Ammon's horn (tissue), 1 donor: ENCODE measurements at places on chromosomes 12 and 14.

- no peak for DNase-seq
These were observed 65.4 kb downstream of the DACT1 start for GRCh38 chr14:58703161-58703506.

GRCh38 chr12:131460520-131460919, 250.4 kb upstream of the SFSWAP start:
- peak; percentile 51 for DNase-seq

DNA sequence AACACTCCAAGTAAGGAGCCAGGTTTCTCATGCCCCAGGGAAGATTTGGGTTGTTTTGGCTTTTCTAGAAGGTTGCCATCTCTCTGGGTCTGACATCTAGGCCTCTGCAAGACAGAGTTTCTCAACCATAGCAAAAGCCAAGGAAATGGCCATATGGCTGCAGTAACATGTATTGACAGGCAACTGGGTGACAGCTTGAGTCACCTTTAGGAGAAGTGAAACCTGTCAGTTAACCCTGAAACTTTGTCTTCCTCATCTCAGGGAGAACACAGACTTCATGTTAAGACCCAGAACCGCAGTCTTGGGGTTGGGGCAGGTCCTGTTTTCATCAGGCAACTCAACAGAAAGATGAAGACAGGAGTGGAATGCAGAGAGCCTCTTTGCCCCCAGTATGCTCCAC, 46.0 kb upstream of the PLBD1 start:
- DNase-seq = peak; percentile 30

GRCh38 chr12:11460343-11461023, 65.1 kb upstream of the PRB2 start:
- no peak for DNase-seq

DNA sequence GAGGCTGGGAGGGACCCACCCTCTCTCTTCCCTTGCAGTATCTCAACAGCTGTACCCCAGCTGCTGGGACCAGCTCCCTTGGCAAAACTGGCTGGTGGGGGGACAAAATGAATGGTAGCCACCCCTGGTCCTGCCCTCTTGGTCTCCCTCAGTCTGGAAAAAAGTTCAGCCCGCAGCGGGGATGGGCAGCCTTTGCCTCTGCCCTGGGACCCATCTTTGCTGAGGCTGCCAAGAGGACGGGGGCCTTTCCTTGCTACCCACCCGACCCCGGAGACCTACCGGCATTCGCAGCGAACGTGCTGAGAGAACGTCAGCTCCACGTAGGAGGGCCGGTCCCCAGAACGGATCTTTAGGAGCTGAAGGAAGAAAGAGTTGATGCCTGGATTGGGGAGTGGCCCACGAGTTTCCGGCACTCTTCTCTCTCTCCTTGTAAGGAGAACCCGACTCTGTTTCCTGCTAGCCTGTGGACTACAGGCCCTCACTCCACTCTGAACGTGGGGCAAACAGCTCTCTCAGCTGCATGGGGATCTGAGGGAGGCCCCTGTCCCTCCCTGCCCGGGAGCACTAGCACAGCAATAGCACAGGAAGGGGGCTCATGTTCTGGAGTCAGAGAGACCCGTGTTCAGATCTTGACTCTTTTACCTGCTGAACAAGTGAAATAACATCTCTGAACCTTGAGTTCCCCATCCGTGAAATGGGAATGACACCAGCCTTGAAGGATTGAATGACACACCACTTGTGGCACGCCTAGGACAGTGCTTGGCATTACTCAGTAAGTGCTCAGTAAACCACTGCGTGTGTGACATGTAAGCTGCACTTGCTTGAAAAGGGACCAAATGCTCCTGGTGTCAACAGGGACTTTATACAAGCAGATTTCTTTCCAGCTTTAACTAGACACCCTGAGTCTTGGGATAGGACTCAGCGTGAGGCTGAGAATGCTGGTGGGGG, 6.9 kb downstream of the PGF start:
- DNase-seq = no peak

GRCh38 chr12:93819050-93819491, 141.9 kb downstream of the CRADD start:
- peak; percentile 88 for DNase-seq

GRCh38 chr14:88195676-88196075, 127.4 kb downstream of the KCNK10 start:
- DNase-seq = peak; percentile 83

DNA sequence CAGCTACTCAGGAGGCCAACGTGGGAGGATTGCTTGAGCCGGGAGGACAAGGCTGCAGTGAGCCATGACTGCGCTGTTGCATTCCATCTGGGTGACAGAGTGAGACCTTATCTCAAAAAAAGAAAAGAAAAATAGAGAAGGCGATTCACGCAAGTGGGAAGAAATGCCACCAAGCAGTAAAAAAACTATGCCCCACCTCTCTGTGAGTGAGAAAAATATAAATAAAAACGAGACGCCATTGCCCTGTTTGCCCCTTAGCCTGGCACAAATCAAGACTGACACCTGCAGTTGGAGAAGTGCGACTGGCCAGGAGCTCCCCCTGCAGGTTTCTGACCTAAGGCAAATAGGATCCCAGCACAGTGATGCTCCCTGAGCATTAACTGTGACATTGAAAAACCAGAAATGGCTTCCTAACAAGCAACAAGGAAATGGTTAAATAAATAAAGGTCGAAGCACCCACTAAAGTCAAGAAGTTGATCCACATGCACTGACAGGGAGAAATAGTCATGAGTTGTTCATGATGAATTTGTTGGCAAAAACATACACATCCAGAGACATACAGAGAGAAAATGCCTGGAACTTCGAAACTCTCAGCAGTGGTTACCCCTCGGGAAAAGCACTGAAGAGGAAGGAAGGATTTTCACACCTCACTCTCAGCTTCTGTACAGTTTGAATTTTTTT, 21.1 kb downstream of the GSC start:
- DNase-seq = no peak

- DNase-seq = no peak
These were observed 195.8 kb upstream of the DIO3 start for GRCh38 chr14:101365329-101366158.

DNA sequence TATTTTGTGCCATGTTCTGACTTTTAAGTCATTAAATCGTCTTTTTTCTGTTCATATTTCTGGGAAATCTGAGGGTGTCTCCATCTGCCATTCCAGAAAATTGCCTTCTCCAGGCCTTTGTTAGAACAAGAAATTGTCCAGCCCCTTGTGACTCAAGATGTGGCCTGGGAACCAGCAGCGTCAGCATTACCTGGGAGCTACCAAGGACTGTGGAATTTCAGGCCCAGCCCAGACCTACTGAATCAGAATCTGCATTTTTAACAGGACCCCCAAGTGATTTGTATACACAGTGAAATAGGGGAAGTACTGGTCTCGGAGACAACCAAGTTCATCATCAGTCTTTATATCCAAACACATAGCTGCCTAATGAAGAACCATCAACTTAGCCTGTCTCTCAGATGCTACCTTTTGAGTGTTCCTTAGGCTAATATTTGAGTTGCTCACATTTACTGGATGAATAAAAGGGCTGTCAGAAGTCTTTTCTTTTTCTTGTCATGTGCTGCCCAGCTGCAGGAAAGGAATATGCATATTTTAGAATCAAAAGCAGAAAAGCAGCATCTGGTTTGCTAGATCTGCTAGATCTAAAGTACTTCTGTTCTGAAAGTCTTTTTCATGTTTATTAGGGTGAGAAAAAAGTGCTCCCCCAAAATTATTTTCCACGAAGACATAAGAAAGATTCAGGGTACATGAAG, 21.2 kb downstream of the GPHB5 start:
- no peak for DNase-seq

GRCh38 chr12:101539148-101539547, 55.6 kb upstream of the MYBPC1 start:
- DNase-seq = peak; percentile 7

GRCh38 chr14:56341766-56342493, 223.7 kb downstream of the PELI2 start:
- DNase-seq = no peak

DNA sequence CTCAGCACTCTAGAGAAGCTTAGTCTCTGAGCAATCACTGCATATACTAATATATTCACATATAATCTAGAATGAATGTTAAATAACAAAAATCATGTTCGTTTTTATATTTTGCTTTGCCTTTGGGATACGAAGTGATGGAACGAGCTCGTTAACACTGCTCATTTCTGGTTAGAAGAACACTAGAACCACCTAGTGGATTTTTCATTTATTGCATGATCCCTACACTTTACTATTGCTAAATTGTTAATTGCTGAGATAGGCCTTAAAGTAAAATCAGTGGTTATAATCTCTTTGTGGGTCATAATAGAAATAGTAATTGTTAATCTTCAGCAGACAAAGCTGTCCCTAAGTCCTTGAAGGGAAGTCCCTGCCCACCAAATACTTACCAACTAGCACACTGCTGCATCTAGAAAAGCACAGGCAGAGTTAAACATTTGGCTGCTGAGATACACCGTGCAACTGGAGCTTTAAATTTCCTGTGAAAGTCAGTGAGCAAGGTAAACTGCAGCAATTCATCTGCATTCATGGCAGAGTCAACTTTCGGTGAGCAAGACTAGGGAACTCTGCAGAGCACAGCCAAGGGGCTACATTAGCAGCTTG, 353.7 kb downstream of the APAF1 start:
- peak; percentile 64 for DNase-seq

- no peak for DNase-seq
These were observed 333.0 kb downstream of the CCER1 start for GRCh38 chr12:90621927-90622326.

- peak; percentile 82 for DNase-seq
These were observed 48.8 kb downstream of the NINJ2 start for GRCh38 chr12:614411-614970.

- DNase-seq = no peak
These were observed 23.0 kb upstream of the JDP2 start for GRCh38 chr14:75404847-75405246.

DNA sequence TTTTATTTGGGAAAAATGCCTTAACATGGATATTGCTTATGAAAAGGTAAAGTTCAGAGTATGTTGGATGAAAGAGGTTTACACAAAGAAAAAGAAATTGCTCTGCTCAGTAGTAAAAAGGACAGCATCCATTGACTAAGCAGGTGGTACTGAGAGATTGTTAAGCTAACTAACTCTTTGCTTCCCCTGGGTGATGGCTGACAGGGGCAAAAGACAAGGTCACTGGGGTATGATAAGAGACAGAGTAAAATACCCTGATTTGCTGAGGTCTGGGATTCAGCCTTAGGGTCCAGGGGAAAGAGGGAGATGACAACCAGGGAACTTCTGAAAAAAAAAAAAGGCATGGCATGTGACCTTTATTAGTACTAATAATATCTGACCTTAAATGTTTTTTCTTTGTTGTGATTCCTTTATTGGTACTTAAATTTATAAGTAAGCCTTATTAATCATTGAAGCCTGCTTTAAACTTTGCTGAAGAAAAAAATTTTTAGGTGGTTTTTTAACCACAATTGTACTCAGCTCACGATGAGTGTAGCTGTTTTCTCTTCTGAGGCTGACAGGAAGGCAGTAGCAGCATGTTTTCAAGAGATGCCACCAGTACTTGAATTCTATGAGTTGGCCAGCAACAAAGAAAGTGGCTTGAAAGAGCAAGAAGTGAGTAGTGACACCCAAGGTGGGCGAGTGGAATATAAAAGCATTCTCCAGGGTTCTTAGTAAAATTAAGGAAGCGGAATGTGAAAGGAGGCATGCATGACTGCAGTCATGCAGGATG, 43.7 kb upstream of the KITLG start:
- DNase-seq = no peak

- DNase-seq = no peak
These were observed 66.3 kb upstream of the NCOR2 start for GRCh38 chr12:124633365-124634362.

GRCh38 chr12:51911788-51912711, 4.7 kb downstream of the ACVRL1 start:
- no peak for DNase-seq

GRCh38 chr12:96606644-96607043, 117.3 kb downstream of the CFAP54 start:
- peak; percentile 8 for DNase-seq

DNA sequence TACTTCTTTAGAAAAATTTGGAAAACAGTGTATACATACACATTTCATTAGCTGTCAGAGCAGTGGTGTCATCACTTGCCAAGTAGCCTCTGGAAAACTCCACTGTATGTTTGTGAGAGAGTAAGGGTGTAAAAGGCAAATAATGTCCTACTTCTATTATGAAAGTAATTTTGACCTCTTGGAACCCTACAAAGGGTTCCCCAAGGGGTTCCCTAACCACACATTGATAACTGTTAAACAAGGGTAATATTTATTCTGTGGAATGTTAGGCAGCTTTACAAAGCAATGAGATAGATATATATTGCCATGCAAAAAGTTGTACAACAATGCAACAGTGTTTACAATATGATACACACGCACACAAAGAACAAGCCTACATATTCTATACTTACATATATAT, 18.6 kb upstream of the DHRS2 start:
- DNase-seq = no peak

DNA sequence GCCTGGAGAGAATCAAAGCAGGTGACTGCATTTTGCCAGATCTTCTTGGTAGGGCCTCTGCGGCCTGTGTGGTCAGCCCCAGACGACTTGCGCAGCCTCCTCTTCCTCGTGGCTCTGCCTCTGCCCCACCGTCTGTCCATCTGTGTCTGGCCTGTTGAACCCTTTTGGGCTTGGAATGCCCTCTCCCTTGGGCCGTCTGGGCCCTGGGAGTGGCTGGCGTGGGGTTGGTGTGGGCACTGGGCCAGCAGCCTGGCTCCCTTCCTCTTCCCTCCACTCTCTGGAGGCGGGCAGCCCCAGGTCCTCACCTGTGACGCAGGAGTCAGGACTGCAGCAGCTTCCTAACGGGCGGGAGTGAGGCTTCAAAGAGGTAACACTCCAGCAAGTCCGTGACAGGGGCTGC, 9.7 kb upstream of the CCDC197 start:
- no peak for DNase-seq

DNA sequence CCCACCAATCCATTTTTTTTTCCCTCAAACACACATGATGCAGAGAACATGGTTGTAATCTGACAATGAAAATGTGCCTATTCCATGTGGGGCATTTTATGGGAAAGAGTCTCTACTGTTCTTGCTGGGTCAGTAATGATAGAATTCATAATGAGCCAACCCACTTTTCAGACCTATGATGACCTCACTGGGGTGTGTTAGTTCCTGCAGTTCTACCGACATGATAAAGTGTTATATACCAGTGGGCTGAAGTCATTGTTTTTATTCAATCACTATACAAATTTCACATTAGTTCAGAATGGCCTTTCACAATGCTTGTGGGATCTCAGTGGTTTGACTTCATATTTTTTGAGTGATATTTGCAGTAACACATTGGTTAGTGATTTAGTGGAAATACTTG, 47.5 kb downstream of the PPFIBP1 start:
- no peak for DNase-seq

DNA sequence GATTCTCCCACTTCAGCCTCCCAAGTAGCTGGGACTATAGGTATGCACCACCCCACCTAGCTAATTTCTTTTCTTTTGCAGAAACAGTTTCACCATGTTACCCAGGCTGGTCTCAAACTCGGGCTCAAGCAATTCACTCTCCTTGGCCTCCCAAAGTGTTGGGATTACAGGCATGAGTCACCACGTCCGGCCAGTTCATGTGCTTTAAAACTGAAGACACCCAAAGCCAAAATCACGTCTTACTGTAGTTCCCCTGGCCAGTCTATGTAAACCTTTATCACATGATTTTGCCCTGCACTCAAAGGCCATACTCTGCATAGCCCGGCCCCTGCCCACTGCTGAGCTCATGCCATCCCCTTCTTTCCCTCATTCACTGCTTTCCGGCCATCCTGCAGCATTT, 4.5 kb downstream of the ALKBH2 start:
- DNase-seq = no peak
